ENCODE measurements at places on chromosomes 2 and 18.

GRCh38 chr2:65420712-65421431 is 11.5 kb downstream of the SPRED2 start:
- no peak for DNase-seq

DNA sequence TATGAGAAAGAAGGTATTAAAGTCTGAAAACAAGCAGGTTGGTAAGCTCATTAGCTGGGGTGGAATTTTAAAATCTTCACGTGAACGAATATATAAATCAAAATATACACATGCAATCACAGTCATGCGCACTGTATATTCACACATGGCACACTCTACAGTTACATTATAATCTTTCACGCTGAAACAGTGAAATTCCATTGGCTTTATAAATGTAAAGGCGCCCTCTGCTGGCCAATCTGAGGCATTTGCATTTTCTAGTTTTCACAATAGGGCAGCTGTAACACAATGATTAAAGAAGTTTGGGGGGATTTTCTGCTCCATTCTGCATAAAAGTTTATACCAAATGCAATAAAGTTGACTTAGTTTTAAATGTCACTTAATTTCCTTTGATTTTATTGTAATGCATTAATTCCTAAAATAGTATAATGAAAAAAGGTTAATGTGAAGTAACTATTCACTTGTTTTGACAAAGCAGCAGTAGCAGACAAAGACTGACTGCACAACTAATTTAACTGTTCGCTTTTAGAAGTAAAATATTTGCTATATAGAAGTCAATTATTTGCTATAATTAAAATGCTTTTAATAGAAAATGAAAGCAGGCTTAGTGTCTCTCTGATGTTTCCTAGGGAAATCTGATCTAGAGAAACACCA is 17.2 kb downstream of the IFIH1 start:
- no peak for DNase-seq

DNA sequence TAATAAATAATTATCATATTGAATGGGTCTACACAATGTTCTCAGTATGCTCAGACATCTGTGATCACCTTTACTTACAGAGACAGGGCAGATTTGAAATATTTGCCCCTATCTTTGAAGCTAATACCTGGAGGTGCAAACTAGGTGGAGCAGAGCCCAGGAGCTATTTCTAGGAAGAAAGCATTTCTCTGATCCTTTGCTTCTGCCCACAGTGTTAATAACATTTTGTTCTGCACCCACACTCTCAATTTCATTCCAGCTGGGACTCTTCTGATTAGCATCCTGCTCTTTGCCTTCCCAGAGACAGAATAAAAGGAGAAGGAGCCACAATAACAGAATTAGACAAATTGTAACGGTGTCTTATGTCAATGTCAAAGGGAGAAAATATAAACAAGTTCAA is 11.6 kb upstream of the SCN2A start:
- DNase-seq: no peak

- DNase-seq: no peak
These were observed 37.2 kb downstream of the AQP12A start for GRCh38 chr2:240728827-240729226.

DNA sequence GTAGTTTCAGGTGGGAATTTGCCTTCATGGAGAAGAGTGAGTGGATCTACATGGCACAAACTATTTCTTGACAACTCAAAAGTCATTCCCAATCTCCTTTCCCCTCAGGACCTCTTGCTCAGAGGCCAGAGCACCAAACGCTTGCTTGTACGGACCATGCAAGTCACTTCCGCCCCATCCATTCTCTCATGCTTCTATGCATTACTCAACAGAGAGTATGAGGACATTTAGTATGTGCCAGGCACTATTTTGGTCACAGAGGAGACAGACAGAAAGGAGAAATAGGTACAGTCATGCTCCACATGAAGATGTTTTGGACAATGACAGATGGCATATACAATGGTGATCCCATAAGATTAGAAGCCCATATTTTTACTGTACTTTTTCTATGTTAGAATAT is 117.5 kb downstream of the ACTR3 start:
- DNase-seq: no peak

- no peak for DNase-seq
These were observed 407.5 kb upstream of the RGPD4 start for GRCh38 chr2:107419191-107419590.

- no peak for DNase-seq
These were observed 48.2 kb upstream of the EML6 start for GRCh38 chr2:54675281-54675680.

GRCh38 chr2:137964066-137964858 is at the start of gene HNMT:
TSS of gene HNMT (plus strand) at chr2:137964473. CDS start at chr2:137964492, 19 bp downstream.
- no peak for DNase-seq

DNA sequence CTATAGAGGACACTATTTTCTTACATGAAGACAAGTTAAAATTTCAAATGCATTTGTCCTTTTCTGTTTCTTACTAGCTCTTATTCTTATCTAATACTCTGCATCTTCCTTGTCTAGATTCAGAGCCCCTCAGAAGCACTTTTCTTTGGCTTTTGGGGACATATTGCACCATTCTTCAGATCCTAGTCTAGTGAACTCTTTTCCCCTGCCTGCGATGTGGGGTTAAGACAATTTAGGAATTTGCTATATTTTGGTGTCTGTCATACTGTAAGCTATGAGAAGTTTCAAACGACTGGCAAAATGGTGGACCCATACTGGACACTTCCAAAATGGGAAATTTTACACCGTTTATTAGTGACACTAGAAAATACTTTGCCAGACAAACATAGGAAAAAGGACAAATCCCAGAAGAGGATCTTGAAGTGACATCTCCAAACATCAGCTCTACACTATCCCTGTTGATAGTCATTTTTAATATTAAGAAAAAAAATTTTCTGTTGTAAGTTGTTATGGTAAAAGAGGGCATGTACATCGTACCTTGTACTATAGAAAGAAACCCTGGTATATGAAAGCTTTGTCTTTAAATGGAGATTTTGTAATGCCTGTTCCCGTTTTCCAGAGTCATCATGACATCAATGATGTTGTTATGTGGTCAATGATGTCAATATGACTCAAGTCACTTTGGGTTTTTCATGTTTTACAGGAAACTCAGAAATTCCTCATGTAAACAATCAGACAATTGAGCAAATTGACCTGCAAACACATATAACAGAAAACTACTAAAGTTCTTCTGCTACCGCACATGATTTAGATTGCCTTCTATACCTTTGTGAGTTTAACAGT is 4.4 kb upstream of the KYNU start:
- no peak for DNase-seq

GRCh38 chr18:48774941-48775340 is 175.8 kb downstream of the SMAD7 start:
- DNase-seq: no peak

GRCh38 chr2:20419007-20419576 is 27.8 kb upstream of the RHOB start:
- DNase-seq: no peak

GRCh38 chr18:24271381-24272228 is 126.0 kb downstream of the OSBPL1A start:
- DNase-seq: peak; percentile 69

DNA sequence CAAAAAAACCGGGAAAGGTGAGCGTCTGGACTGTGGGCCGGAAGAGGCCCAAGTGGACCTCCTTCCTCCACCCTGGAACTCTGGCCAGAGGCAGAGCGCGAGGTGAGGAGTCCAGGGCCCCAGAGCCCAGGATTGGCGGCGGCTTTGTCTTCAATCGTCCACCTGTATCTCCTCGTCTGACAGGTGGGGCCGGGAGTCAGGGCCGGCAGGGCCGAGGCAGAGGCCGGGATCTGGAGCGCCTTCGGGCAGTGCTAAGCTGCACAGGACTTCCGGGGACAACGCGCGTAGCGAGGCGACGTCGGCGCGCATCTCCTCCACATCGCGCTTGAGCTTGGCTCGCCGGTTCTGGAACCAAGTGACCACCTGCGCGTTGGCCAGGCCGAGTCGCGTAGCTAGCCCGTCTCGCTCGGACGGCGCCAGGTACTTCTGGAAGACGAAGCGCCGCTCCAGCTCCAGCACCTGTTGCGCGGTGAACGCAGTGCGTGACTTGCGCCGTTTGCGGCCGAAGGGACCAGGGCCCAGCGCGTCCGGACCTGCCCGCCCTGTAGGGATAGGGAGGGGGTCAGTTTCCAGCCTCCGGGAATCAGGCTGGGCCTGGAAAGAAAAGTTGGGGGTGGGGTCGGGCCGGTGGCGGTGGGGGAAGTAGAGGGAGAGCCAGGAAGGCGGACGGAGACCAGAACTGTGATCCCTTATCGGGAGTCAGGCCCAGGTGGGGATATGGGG is 1.5 kb downstream of the LBX2 start:
- DNase-seq: no peak

DNA sequence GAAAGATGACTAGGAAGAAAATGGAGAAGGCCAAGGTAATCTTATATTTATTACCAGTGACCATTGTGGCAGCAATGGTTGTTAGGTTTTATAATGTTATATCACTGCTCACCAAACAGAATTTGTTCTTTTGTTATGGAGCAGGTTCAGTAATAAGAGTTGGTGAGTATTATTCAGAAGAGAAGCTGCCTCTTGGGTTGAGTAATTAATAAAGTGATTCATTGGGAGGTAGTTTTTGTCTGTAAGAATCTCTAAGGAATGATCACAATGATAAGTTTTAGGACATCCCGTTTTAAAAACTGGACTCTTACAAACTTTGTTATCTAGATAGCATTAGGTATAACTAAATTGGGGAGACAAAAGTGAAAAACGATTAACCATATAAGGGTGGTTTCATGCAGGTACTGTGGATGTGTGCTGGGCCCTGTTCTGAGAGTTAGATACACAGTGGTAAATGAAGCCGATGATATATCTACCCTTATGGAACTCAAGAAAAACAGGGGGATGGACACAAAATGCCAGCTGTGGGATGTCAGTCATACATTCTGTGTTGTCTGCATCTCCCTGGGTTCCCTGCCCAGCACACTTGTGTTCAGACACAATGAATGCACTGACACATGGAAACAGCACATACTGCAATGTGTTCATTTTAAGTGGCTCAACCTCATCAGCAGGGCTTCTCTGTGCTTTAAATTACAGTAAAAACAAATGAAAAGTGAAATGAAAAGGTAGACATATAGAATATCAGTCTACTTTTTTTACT is 7.5 kb downstream of the MAP4K4 start:
- no peak for DNase-seq

GRCh38 chr2:233600386-233600785 is 17.0 kb upstream of the UGT1A8 start:
- DNase-seq: no peak

DNA sequence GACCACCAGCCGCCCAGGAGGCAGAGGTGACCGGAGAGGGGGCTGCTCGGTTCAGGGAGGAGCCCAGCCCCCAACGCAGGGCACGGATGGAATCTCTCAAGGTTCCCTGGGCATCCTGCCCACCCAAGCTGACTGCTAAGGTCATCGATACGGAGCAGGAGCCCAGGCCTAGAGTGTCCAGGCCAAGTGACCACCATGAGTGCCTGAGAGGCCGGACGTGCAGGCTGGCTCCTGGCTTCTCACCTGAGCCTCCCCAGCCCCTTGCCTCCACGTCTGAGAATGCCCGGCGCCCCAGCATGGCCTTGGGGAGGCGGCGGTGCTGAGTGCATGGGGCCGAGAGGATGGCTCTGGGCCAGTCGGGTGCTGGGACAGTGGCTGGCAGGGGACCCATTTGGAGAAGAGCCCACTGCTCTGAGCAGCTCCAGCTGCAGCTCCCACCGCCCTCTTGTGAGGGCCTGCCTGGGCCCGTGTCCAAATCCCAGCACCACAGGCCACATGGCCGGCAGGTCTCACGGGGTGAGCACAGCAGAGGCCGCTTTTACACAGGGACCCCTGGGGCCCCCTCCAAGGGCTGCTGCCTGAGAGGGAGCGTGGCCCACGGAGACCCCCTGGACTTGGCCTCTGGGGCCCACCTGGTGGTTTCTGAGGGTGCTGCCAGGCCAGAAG is 102.8 kb upstream of the CTDP1 start:
- DNase-seq: no peak

GRCh38 chr2:85669549-85669948 is 1.6 kb upstream of the SFTPB start:
- no peak for DNase-seq

- no peak for DNase-seq
These were observed 146.8 kb upstream of the SMAD2 start for GRCh38 chr18:48077291-48077690.

DNA sequence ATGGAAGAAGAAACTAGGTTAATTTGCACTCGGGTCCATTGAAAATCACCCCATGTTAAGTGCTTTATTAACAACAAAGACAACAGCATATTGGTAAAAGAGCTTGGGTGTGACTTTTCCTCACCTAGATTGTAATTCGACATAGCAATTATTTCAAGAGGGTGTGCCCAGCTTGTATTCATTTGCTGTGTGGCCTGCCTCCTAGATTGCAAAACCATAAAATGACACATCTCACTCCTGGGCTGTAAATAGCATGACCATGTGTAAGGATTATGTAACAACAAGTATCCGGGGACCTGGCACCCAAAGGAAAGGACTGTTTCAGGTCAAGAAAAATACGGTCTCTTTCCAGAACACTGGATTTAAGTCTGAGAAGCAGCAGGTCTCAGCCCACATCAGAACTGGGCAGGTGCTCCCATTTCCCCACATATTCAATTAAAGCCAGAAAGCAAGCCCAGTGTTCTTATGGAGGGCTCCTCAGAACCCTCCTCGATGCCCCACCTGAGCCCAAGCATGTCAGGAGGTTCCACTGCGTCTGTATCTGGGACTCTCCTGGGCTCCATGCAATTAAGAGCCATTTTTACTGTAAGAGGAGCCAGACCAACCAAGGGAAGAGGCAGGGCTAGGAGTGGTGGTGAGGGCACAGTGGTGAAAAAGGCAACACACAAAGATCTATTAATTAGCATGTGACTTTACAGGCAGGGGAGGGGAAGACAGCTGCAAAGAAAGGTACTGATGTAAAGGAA is 39.2 kb downstream of the MREG start:
- no peak for DNase-seq

DNA sequence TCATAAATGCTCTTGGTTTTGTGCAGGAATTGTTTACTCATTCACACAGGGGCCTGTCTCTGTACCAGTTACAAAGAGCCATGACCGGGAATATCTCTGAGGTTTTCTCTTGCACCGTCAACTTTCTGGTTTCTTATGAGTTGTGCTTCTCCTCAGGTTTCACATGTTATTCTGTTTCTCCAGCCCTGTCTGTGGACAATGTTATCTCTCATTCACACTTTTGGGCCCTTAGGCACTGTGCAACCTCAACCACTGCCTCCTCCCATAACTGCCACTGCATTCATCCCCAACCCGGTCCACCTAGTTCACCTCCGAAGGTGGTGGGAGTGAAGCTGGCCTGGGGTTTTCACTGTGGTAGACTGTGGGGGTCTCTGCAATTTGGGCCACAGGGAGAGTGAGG is 22.5 kb upstream of the NEDD4L start:
- DNase-seq: no peak
